Stimulated activated CD8-positive, alpha-beta memory T cell treated with anti-CD3 and anti-CD28 coated beads, Interleukin-4, amount 100 ng/mL, for 48 hours (primary cell): ENCODE measurements at places on chromosomes 3 and 15.

GRCh38 chr3:81936817-81937216 lies 175.4 kb upstream of the GBE1 start:
- DNase-seq = no peak

- no peak for DNase-seq
Measured at GRCh38 chr3:106184540-106185457, 316.0 kb upstream of the CBLB start.

DNA sequence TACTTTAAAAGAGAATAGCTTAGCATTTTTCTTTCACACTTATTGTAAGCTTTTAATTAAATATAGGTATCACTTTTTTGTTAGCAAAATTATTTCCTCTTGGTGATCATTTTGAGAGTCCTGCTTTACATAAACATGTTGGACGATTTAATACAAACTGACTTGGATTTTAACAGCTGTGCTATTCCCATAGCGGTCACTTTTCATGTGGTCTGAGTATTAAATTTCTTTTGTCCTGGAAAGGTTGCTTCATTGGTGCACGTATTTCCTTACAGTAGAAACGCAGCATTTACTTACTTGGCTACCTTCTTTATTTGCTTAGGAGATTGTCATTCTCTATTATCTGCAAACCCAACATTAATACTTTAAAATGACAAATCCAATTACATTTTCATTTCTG lies 109.4 kb downstream of the ATG7 start:
- DNase-seq = no peak

DNA sequence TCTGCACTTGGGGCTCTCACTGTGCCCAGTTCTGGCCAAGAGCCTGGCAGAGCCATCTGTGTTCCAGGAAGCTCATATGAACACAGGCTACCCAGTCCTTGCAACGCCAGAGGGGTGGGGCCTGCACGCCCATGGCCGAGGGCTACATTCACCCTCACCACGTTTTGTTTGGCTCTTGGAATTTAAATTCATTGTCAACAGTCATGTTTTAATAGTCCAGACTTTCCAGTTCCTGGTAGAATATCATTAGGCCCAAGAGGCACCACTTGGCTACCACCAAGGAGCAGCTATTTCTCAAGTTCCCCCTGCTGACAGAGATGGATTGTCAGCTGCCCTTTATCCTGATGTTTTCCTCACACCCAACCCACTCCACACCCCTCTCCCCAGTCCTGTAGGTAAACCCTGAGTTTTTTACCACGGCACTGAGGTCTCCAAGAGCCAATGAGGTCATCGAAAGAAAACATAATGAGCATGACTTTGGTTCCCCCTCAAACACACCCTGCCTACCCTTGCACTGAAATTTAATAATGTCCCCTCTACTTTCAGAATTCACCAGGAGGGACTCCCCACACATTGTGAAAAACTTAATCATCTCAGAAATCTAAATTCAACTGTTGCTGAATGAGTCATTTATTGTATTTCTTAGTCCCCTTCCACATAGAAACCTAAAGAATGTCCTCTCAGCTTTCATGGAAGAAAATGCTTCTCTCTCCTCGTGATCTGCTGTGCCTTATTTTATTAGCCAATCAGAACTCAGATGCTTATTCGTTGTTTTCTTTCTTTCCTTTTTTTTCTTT lies 125.1 kb downstream of the SHQ1 start:
- DNase-seq = peak; percentile 35

DNA sequence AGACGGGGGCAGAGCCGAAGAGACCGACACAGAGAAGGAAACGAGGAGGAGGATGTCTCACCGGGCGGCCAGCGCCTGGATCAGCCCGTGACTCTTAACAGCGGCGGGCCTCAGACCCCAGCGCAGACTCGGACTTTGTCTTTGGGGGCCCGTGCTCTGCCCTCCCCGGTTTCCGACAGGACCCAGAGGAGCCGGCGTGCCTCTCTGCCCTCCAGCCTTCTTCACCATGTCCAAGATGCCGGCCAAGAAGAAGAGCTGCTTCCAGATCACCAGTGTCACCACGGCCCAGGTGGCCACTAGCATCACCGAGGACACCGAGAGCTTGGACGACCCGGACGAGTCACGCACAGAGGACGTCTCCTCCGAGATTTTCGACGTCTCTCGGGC lies 1.0 kb downstream of the TSC22D2 start:
- DNase-seq = no peak

GRCh38 chr3:126349071-126349470 lies 8.1 kb downstream of the KLF15 start:
- peak; percentile 6 for DNase-seq

DNA sequence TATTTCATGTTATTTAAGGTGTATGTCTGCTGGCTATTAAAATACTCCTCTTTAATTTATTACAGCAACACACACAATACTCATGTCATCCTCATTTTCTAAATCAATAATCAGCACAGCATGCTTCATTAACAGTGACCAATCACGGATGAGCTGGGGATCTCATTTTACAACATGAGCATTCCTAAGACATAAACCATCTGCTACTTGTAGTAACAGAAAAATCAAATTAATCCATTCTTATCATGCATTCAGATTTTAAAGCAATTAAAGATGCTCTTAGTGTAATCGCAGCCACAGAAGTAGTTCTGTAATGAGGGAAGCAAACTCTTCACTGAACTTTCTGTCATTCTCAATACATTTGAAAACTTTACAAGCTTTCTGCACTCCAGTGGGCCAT lies 191.1 kb downstream of the TBC1D5 start:
- no peak for DNase-seq

- DNase-seq = no peak
Measured at GRCh38 chr3:85535517-85535916, 576.7 kb downstream of the CADM2 start.

DNA sequence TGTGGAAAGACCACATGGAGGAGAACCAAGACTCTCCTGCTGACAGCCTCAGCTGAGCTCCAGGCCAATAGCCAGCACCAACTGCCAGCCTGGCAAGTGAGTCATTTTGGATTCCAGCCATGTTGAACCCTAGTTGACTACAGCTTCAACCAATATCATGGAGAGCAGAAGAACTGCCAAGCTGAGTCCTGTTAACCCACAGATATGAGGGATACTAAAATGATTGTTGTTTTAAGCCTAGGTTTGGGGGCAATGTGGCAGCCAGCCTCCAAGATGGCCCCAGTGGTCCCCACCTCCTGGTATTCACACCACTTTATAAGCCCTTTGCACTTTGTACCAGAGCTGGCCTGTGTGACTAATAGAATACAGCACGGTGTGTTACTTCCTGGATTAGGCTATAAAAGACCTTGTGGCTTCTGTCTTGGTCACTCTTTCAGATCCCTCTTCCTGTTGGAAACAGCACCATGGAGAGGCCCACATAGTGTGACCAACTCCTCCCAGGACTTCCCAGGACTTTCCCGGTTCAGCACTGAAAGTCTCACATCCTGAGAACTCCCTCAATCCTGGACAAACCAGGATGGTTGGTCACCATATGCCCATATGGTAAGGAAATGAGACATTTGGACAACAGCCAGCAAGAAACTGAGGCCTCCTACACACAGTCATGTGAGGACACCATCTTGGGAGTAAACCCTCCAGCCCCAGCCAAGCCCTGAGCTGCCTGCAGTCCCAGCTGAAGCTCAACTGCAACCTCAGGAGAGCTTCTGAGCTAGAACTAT lies 32.4 kb upstream of the CDV3 start:
- DNase-seq = no peak
